ENCODE measurements at places on chromosomes 12 and 14. TPM values are rescaled to one million over a fixed set of nuclear protein-coding genes. Genes with fewer than 3 reads are reported as not detected.

Gene CCDC175
- total RNA-seq, result 0.58 TPM

Gene PLEKHG7
- 0.29 TPM for total RNA-seq

Gene CACNA1C
- total RNA-seq, result 19.3 TPM

Gene FAM90A1
- 0.29 TPM for total RNA-seq

Gene TAS2R19
- total RNA-seq, result 1.9 TPM

Gene BEST3
- 0.46 TPM for total RNA-seq

Gene TSHR
- not detected for total RNA-seq

Gene FOXA1
- total RNA-seq, result 17.3 TPM

Gene CIDEB
- total RNA-seq, result 25.6 TPM

Gene DTX3
- 31.2 TPM for total RNA-seq

Gene SCARB1
- 102 TPM for total RNA-seq

Gene DUSP6
- total RNA-seq, result 155 TPM

Gene RASSF8
- total RNA-seq, result 40.7 TPM

GRCh38 chr14:44609201-44609600 lies 102.1 kb upstream of the FSCB start:
- DNase-seq, result no peak

DNA sequence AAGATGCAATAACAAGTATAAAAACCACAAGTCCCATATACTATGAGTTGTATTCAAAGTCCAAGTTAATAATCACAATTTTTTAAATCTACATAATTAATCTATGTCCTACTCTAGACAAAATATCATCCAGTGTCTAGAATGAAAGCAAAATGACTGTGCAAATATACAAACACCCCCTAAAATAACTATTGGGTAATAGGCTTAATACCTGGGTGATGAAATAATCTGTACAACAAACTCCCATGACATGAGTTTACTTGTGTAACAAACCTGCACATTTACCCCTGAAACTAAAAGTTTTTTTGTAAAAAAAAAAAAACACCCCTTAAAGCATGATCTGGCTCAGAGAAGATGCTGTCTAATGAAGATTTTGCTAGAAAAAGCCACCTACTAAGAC lies 4.2 kb downstream of the TAS2R42 start:
- no peak for DNase-seq

DNA sequence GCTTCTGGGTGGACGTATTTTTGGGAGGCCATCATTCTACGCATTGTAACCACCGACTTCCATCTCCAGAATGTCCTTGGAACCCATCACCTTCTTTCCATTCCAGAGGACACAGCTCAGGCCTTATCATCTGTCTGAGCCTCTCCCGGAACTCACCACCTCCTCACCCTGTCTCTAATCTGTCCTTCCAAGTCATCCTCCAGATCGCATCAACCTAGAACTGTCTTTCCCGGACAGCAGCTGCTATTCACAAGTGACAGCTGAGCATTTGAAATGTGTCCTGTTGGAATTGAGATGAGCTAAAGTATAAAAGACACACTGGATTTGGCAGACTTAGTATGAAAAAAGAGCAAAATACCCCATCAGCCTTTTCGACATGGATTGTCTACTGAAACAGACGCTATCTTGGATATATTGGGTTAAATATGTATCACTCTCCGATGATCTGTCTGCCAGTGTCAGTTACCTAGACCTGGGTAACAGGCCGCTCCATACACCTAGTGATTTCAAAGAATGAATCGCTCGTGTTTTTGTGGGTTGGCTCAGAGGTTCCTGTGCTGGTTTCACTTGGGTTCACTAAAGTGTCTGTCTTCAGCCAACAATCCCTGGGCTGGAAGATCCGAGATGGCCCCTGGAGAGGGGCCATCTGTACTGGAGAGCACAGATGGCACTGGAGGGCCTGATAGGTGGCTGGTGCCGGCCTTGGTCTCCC lies 104.4 kb upstream of the RFLNA start:
- DNase-seq, result no peak

DNA sequence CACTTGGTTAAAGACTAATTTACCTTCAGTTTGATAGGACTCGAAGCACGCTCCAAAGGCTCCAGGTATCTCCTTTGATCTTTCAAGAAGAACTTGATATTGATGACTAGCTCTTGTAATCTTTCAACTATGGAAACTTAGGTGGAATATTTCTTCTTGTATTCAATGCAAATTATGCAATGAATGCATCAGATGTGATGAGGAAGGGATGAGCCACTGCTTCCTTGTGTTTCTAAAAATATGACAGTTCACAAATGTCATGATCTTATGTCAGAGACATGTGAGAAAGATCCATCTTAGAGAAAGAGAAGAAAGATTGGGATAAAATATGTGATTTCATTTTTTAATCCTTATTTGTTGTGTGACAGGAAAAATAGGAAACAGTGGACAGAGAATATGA lies 9.9 kb downstream of the RNASE9 start:
- no peak for DNase-seq

GRCh38 chr12:46342562-46343033 lies 30.0 kb downstream of the SLC38A2 start:
- no peak for DNase-seq

DNA sequence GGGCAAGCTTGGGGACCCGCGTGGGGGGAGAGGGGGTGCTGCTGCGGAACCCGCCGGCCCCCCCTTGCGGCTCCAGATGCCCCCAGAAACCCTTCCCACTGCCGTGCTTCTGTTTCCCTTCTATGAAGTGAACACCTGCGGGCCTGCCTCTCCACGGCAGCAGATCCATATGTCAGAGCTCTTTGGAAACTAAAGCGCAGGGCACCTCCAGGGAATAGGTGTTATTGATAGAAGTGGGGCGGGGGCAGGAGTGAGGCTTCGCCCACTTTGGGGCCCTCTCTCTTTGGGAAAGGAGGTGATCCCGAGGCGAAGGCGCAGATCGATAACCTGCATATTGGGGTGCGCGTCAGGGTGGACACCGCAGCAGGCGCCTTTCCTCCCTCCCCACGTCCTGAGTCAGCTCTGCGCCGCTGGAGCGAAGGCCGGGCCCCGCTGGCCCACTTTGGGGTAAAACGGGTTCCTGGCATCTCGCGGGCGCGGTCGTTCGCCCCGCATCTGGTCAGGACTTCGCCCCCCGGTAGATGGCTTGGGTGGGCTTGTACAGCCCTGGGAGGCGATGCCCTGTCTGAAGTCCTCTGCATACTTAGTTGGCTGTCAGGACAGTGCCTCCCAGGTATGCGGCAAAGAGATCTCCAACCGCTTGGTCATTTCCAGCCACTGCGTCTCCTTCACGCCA lies 524 bp downstream of the KMT5A start:
- DNase-seq, result no peak

- no peak for DNase-seq
These were observed 117.3 kb downstream of the BTG1 start for GRCh38 chr12:92028441-92028709.

DNA sequence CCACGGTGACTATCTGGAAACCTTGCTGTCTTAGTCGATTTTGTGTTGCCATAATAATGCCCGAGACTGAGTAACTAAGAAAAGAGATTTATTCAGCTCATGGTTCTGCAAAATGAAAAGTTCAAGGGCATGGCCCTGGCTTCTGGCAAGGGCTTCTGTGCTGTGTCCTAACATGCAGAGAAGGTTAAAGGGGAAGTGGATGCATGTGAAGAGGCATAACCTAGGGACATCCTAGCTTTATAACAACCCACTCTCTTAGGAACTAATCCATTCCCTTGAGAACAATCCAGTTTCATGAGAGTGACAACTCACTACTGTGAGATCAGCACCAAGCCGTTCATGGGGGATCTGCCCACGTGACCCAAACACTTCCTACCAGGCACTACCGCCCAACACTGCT lies 11.5 kb downstream of the FLVCR2 start:
- DNase-seq, result no peak

- DNase-seq, result no peak
These were observed 322.3 kb downstream of the DUSP6 start for GRCh38 chr12:89029961-89030360.

- DNase-seq, result peak; percentile 37
These were observed 296.0 kb downstream of the PCNX1 start for GRCh38 chr14:71203306-71203705.

DNA sequence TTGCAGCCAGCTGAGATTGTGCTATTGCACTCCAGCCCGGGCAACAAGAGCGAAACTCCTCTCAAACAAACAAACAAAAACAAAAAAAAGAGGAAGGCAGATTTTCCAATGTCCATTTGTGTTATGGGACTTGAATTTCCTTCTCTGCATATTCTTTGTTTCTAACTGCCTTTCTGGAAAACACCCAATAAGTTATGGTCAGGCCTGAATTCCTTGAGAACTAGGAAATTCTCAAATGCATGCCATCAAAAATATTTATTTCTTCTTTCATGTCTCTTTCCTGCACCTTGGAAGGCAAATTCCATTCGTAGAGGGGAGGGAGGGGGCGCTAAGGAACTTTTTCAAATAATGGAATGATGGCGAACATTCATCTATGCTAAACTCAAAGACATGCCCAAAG lies 117.6 kb upstream of the TMCC3 start:
- no peak for DNase-seq

- no peak for DNase-seq
These were observed 572.7 kb downstream of the VRK1 start for GRCh38 chr14:97369901-97370300.

DNA sequence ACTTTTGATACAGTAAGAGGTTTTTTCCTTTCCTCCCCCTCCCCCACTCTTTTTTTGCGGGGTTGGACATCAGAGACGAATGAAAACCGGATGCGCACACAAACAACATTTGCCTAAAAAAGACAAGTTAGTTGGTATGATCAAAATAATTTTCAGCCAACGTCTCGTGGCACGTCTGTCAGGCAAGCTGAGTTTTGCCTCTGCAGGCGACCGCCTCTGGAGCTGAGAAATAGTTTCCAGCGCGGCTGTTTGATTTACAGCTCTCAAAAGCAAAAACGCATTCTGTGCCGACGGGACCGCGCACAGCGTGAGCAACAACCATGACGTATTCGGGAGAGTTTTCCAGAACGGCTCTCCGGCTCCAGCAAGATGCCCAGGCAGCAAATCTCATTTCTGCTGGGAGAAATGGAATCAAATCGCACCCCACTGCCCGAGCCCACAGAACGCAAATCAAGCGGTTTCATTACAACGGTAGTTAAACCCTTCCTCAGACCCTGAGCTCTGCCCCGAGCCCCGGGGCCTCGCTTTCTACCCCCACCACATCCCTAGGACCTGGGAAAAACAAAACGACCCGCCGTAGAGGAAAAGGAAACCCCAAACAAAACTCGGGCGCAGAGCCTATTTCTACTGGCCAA lies 14.2 kb upstream of the CALM1 start:
- DNase-seq, result peak; percentile 71

DNA sequence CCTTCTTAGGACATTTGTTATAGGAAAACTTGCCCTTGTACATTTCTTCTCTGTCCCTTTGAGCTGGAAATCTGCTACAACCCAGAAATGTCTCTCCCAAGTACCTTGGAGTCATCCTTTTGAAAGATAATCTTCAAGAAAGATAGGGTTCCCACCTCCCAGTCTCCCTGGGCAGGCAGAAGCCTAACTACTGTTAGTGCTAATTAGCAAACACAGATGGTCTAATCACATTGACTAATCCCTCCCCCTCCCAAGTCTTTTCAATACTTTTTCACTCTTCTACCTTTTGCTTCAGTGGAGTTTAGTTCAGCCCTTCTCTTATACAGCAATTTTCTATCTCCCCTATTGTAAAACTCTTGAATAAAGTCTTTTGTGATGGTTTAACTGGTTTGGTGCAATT lies 129.8 kb upstream of the PPFIA2 start:
- no peak for DNase-seq

GRCh38 chr12:49777800-49778748 lies 36.7 kb downstream of the TMBIM6 start:
- peak; percentile 56 for DNase-seq

DNA sequence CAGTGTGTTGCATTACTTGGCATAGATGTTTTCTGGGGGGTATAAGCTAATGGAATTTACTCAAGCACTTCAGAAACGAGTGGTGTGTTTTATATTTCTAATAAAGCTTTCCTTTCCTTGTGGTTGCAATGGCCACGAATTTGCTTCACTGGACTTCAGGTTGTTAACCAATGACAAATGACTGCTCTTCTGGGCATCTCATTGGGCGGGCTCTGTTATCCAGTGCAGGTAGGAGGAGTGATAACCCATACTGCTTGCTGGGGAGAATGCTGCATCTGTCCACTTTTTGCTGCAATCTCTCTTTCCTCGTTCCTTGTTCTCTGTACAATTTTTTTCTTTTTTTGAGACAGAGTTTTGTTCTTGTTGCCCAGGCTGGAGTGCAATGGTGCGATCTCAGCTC lies 80.0 kb upstream of the RPH3A start:
- DNase-seq, result no peak

DNA sequence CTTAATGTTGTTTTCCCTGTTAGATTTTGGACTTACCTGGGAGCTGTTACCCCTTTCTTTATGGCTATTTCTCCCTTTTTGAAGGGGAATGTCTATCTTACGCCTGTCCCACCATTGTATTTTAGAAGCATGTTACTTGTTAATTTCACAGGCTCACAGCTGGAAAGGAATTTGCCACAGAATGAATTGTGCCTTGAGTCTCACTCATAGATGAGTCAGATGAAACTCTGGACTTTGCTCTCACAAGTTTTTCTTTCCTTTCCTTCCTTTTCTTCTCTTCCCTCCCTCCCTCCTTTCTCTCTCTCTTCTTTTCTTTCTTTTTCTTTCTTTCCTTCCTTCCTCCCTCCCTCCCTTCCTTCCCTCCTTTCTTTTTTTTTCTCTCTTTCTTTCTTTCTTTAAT lies 9.3 kb upstream of the ATF7IP start:
- DNase-seq, result no peak

DNA sequence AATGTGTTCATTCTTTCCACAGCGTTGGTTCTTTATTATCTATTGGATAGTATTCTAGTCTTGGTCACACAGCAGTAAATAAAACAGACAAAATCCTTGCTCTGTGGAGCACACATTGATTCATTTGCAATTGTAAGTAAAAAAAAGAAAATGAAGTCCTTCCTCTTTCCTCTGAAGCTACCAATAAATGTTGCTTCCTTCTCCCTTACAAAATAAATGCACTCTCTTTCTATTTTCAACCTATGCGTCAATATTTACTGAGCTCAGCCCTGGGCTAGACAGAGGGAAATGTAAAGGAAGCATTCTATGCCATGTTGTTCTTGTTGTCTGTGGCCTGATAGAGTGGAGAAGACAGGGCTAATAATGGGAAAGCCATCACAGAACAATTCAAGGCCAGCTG lies 2.9 kb downstream of the ABHD12B start:
- no peak for DNase-seq

- DNase-seq, result no peak
These were observed 43.0 kb downstream of the AREL1 start for GRCh38 chr14:74669846-74670245.
